Type B pancreatic cell (in vitro differentiated cells): ENCODE measurements at places on chromosomes 16 and 17. TPM values are rescaled to one million over a fixed set of nuclear protein-coding genes. Genes with fewer than 3 reads are reported as not detected.

Gene TTYH2
- total RNA-seq: 2.2 and 12.4 TPM in 2 replicates

Gene GDPD1
- total RNA-seq: 8.0 and 8.4 TPM in 2 replicates

Gene CSH1
- total RNA-seq: not detected in 2 replicates

Gene CCT6B
- total RNA-seq: 1.5 and 1.8 TPM in 2 replicates
